ENCODE measurements at places on chromosomes 2 and 18.

GRCh38 chr18:23267447-23267776 lies 132.1 kb downstream of the CABLES1 start:
- no peak for DNase-seq

- DNase-seq, result no peak
Measured at GRCh38 chr18:62258616-62259015, 66.5 kb upstream of the TNFRSF11A start.

DNA sequence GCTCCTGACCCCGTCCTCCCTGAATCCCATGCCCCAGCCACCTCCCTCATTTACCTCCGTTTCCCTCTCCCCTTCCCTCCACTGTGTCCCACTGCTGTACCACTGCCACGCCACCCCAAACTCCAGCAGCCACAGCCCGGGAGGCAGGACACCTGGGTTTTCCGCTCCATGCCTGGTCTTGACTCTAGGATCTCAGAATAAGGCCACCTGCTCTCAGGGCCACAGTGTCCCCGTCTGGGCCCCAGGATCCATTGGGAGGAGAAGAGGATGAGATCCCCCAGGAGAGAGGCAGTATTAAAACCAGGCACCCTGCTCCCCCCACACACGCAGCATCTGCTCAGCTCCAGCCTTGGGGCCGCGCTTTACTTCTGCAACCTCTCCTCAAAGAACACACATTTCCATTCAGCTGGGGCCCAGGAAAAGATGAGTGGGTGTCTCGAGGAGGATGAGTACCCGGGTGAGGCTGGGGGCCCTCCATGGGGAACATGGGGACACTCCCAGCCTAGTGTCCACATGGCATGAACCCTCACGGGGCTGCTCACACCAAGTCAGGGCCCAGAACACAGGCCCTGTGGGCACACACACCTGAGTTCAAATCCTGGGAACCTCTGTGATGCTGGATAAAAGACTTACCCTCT lies 32.8 kb upstream of the TNS1 start:
- no peak for DNase-seq

GRCh38 chr2:36516136-36516870 lies 81.7 kb downstream of the FEZ2 start:
- DNase-seq, result no peak

GRCh38 chr2:227411320-227411989 lies 23.7 kb upstream of the SCYGR1 start:
- no peak for DNase-seq

DNA sequence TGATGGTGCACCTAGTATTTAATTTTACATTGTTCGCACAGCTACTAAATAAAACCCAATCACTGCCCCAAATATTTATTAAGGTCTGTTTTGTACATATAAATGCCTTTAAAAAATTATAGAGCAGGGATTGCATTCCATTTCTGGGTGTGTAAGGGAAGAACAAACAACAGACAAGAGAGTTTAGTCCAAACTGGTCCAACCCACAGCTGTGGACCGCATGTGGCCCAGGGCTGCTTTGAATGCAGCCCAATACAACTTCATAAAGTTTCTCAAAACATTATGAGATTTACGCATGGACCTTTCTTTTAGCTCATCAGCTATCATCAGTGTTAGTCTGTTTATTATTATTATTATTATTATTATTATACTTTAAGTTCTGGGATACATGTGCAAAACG lies 114.8 kb upstream of the LRATD1 start:
- no peak for DNase-seq

DNA sequence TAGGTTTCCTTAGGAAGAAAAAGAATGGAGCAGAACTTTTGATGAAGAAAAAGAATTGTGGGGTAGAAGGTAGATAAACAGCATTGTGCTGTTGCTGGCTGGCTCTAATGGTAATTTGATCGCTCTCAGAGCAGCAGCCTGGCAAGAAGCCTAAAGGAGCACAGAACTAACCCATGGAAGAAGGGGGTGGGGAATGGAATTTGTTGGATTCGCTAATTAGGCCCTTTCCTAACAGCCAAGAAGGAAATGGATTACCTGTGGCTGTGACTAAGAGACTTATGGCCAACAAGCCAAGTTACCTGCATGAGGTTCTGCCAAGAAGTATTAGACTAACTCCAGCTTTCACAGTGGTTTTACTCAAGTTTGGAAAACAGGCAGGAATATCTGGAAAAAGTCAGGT lies 210.6 kb downstream of the IKZF2 start:
- DNase-seq, result no peak

DNA sequence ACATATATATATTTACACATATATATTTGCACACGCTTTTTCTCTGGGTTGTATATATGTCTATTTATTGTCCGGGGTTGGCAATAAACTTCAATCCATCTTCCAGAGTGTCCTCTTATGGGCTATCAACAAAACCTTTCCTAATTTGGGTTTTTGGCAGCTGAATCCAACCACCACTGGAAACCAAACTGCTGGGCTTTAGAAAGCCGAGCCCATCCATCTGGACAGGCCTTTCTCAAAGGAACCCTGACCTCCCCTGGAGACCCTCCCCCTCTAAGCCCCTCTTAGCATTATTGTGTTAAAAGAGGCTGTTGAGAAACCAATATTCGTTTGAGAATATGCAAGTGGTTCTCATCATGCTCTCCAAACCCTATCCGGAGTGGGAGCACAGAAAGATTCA lies 153.6 kb downstream of the NRP2 start:
- DNase-seq, result no peak

GRCh38 chr2:18791172-18791797 lies 201.9 kb upstream of the NT5C1B start:
- DNase-seq, result no peak

DNA sequence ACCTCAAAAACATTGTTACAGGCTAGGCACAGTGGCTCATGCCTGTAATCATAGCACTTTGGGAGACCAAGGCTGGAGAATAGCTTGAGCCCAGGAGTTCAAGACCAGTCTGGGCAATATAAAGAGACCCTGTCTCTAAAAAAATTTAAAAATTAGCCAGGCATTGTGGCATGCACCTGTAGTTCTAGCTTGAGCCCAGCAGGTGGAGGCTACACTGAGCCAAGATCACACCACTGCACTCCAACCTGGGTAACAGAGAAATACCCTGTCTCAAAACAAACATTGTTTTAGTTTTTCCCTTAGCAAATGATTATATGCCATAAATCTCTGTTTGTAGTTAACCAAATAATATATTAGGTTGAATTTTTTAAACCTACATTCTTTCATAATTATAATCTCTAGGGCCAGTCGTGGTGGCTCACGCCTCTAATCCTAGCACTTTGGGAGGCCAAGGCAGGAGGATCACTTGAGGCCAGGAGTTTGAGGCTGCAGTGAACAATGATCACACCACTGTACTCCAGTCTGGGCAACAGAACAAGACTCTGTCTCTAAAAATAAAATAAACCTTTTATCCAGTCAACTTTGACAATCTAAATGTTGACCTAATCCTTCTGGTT lies 13.3 kb upstream of the CYP20A1 start:
- no peak for DNase-seq

- no peak for DNase-seq
Measured at GRCh38 chr2:44015239-44015638, 19.4 kb upstream of the LRPPRC start.

DNA sequence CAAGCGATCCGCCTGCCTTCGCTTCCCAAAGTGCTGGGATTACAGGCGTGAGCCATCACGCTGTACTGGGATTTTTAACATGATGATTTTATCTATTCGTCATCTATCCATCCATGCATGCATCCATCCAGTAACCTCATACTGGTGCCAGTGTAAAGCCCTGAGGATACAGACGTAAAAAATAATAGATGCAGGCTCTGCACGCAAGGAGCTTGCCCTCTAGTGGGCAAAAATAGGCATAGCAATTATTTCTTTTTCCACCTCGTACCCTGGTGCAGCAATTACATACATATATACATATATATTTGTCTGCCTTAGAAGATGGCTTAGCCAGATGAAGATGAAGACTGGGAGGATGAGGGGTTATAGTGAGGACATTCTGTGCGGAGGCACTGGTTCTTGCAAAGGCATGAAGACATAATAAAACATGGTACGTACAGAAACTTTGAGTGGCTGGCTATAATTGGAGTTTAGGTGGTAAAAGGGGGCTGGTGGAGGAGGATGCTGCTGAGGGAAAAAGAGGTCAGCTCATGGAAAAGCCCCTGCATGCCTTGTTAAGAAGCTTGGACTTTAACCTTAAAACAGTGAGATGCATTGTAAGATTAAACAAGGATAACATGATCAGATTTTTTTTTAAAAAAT lies 19.6 kb upstream of the RPIA start:
- no peak for DNase-seq

DNA sequence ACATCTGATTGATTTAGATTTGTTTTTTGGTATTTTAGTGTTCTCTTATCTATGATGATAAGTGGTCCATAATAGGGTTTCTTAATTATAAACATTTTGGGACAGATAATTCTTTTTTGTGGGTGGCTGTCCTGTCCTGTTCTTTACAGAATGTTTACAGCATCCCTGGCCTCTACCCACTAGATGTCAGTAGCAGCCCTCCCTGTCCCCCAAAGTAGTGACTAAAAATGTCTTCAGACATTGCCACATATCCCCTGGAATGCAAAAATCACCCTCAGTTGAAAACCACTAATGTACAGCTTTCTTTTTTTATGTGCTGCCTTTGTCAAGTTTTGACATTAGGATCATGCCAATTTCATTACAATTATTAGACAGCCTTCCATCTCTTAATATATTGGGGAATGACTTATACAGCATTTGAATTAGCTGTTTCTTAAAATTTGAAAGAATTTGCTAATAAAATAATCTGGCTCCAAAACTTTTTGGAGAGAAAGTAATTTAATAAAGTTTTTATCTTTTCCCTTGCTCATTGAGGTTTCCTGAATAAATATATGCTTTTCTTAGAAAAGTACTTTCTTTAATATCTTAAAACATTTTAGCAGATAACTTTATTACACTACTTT lies 19.5 kb downstream of the WIPF1 start:
- DNase-seq, result no peak

GRCh38 chr2:154762638-154763037 lies 64.1 kb downstream of the KCNJ3 start:
- DNase-seq, result no peak

GRCh38 chr2:237479747-237480146 lies 7.3 kb upstream of the MLPH start:
- DNase-seq, result no peak

- DNase-seq, result no peak
Measured at GRCh38 chr2:214311031-214311533, 99.8 kb upstream of the VWC2L start.

DNA sequence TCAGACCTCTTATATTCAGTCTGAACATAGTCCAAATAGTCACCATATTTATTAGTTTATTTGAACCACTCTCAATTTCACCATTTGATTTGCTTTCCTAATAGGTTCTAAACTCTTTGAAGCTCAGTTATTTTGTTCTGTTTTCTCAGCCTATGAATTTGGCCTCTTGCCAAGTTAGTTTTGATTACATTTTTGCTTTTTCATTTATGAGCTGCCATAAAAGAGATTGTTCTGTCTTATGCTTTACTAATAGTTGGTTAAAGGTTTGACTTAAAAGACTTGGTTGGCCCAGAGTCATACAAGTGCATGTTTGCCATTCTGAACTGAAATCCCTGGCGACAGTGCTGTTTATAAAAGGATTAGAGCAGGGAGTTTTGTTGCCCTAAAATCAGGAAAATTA lies 85.9 kb upstream of the RANBP2 start:
- DNase-seq, result no peak

DNA sequence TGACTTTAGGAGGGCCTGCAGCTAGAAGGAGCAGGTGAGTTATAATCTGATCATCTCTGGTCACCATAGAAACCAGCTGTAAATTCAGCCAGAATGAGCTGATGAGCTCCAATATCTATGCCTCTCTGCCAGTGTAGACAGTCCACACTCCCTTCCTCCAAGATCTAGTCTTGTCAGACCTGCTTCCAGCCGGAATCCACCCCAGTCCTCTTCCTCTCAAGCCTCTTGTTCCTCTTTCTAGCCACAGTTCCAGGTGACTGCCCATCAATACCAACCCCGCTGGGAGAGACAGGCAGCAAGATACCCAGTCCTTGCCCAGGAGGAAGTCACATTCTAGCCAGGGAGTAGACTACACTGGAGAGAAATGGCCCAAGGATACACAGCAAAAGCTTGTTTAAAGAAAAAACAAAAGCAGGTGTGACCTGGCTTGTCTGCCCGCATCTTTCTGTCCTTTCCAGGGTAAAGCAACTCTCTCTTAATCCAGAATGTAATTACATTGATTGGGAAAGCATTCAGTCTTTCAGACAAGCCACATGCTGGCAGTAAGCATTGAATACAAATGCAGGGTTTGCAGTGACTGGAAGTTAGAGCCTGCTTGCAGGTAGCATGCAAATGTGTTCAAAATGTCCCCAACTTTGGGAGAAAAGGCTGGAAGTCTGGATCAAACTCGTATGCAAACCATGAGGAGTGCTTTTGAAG lies 9.0 kb upstream of the SLC35F6 start:
- DNase-seq, result no peak

DNA sequence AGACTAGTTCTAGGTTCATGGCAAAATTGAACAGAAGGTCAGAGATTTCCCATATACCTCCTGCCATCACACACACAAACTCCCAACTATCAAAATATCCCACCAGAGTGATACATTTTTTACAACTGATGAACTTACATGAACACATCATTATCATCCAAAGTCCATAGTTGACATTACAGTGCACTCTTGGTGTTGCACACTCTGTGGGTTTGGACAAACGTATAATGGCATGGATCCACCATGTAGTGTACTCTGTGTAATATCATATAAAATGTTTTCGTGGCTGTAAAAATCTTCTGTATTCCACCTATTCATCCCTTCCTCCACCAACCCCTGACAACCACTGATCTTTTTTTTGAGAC lies 25.9 kb upstream of the STAM2 start:
- DNase-seq, result no peak

DNA sequence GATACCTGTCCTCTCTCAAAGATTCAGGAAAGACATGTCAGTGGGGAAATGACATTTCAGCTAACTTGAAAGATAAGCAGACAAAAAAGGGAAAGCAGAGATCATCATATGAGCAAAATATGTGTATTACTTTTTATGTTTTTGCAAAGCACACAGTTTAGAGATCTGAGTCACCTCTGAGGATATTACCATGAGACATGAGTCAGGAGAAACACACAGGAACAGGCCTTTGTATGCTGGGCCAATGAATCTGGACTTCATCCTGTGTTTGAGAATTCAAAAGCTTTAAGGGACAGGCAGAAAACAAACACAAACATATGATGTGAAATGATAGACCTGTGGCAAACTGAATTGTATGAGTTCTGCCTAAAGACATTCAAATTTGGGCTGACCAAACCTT lies 306.0 kb upstream of the EPC2 start:
- DNase-seq, result no peak

- DNase-seq, result no peak
Measured at GRCh38 chr18:58572181-58572580, 56.7 kb downstream of the ALPK2 start.

Data from esophagus squamous epithelium (tissue), 5 donors.